BJ (cell line): ENCODE measurements at places on chromosomes 13 and 19. TPM values are rescaled to one million over a fixed set of nuclear protein-coding genes. Genes with fewer than 3 reads are reported as not detected.

DNA sequence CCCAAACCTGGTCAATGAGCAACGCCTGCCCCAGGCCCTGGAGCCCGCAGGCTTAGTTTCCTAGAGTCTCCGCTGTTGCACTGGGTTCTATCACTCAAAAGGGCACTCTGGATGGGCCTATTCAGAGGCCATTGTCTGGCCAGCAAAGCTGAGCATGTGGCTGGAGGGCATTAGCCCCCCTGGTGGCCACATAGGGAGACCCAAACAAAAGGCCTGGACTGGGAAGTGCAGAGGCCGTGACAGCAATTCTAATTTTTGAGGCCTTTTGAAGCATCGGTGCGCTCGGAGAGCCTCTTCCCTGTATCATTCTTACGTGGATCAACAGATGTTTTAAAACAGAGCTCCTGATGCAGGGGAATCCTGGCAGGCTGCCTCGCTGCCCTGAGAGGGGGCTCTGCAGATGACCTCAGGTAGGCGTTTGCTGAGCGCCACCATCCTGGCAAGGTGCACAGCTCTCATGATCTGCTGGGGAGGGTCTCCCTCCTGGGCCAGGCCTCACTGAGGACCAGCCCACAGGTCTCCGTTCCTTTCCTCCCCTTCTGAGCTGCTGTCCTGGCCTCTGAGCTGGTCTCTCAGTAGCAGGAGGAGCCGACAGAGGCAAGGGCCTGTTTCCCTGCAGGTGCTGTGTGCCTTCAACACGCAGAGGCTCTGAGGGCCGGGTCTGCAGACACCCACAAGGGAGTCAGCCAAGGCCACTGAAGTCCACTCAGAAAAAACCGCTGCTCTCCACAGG, 190.5 kb downstream of the URI1 start:
- no peak for DNase-seq

GRCh38 chr19:48537541-48537940, 14.4 kb upstream of the SULT2B1 start:
- no peak for DNase-seq

DNA sequence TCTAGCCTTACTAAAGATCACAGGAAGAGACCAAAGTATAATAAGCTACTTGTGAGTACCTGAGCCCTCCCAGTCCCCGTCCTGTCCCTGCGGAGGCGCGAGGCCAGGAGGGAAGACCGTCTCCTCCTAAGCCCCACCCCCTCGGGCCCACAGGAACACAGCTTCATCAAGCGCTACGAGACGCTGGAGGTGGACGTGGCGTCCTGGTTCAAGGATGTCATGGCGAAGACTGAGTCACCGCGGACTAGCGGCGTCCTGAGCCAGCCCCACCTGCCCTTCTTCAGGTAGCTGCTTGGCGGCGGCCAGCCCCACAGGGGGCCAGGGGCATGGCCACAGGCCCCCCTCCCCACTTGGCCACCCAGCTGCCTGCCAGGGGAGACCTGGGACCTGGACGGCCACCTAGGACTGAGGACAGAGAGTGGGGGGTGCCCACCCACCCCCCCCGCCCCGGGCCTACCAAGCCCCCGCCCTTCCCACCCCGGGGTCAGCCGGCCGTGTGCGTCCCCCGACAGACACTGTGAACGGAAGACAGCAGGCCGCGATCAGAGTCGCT, 2.4 kb upstream of the TGFBR3L start:
- DNase-seq, result no peak

GRCh38 chr13:92407858-92408257, 818.7 kb upstream of the GPC6 start:
- DNase-seq, result no peak

The ZNF730 gene
- 0.27 and 0.37 TPM in 2 replicates for polyA plus RNA-seq
